HT1080 (cell line): ENCODE measurements at places on chromosomes 7 and 10.
A peak's percentile ranks its signal among the peaks of the same experiment; 100 is the strongest.

DNA sequence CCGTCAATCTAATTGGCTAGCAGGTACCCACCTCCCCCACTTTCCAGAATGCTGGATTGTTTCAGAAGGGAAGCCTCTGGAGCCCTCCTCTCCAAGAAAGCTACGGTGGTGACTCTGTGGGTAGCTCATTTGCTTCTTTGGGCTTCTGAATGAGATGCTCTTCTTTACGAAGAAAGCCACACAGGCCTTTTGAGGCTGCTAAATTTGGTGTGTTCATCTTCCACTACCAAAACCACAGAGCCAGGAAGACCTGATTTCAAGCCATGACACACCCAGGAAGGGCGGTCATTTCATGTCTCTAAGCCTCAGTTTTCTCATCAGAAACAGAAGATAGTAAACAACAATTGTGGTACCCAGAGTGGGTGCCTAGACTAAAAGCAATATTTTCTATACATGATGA lies 901.2 kb downstream of the KCNMA1 start:
- DNase-seq, result no peak

DNA sequence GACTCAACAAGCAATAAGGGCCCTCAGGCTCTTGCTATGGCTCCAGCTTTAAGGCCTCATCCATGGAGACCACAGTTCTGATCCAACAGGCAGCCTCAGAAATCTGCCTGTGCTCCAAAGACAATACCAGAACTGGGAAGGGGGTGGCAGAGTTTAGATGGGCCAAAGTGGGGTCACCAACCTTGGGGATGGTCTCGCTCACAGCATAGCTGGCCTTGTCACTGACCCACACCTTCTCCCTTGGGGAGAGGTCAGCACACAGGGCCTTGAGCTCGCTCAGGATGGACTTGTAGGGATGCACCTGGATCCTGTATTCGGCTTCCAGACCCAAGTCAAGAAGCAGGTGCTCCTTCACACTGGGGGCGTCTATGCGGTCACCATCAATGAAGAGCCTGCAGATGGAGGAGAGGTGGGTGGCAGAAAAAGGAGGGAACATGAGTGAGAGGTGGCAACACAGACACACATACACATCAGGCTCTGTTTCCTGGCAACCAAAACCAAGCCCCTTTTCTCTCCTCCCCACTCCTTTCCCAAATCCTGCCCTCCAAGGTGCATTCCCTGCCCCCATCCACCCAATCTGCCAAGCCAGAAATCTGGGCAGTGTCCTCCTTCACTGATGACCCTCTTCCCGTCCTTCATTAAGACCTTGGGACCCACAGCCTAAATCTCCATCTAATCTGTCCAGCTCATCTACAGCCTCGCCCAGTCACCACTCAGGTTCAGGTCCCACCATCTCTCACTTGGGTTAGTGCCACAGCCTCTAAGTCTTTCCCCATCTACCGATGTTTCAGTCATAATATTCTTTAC lies 40.9 kb downstream of the XPNPEP1 start:
- DNase-seq, result no peak

- DNase-seq, result peak; percentile 56
These were observed 59.2 kb upstream of the MYL10 start for GRCh38 chr7:101688183-101688831.

DNA sequence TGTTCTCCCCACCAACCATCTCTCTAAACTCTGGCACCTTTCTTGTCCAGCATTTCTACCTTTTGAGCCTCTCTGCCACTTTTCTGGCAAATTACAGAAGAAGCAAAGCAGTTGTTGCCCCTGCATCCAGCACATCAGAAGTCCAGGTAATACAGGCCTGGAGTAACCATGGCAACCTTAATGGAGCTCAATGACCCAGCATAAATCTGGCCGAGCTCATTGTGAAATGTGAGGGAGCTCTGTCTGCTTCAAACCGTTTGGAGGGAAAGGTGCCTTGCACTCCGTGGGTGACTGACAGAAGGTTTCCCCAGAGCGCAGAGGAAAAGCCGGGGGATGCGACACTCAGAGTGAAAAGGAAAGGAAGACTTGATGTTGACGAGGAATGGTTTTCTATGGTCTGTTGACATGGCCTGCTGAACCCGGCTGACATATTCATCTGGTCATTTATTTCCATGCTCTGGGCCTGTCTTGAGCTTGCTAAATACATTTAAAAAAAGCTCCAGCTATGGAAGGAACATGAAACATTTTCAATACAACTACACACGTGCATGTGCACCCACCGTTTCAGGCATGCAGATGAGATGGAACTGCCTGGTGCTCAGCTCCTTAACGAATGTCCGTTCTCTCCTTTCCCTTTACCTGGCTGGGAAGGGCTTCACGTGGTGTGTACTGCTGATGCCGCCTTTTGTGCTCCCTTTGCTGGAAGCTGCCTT lies 74.9 kb downstream of the ADRA2A start:
- DNase-seq, result no peak

DNA sequence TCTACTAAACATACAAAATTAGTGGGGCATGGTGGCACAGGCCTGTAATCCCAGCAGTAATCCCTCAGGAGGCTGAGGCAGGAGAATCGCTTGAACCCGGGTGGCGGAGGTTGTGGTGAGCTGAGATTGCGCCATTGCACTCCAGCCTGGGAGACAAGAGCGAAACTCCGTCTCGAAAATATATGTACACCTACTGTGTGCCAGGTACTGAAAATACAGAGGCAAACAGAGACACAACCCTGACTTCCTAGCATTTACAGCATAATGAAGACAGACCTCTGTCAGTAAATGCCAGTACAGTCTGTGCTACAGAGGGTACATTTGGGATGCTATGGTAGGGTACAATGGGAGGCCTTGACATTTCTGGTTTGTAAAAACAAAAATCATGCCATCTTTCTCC lies 66.6 kb downstream of the ABCC2 start:
- DNase-seq, result no peak

- peak; percentile 75 for DNase-seq
These were observed at the start of gene EPDR1 for GRCh38 chr7:37920305-37920848. Gene EPDR1 (plus strand): TSS chr7:37920640. CDS start chr7:37920940, 300 bp downstream.

DNA sequence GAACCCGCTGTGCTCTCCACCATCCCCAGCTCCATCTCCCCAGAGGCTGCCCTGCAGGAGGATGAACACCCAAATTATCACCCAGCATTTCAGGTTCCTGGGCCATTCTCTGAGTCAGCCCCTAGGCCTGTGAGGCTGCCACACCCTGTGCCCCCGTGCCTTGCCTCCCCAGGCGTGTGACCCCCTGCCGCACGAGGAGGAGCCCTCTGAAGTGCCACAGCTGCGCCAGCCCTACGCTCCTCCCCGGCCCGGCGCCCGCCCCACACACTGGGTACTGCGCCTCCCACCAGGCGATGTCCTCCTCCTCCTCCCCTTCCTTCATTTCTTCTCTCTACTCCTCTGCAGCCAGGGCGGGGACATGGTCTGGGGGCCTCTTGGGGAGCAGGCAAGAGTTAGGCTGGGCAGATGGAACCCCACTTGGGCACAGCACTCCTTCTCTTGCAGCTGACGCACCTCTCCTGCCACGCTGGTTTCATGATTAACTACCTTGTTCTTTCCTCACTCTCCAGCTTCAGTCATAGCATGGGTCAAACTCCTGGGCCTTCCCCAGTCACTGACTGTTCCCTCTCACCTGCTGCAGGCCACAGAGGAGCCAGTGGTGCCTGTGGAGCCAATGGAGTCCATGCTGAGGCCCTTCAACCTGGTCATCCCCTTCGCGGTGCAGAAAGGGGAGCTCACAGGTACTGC lies 12.7 kb upstream of the ATP6V1F start:
- no peak for DNase-seq

- DNase-seq, result no peak
These were observed 1191.9 kb downstream of the CNTNAP2 start for GRCh38 chr7:147308539-147308938.

GRCh38 chr10:52771534-52772445 lies 794 bp downstream of the MBL2 start:
- DNase-seq, result peak; percentile 34
